ENCODE measurements at places on chromosomes 13 and 19.

- no peak for DNase-seq
Measured at GRCh38 chr13:87671753-87672605, 808 bp downstream of the SLITRK5 start.

GRCh38 chr13:26971990-26972887, 199.4 kb downstream of the USP12 start:
- DNase-seq, result peak; percentile 53

GRCh38 chr13:98487522-98487921, 89.4 kb downstream of the STK24 start:
- DNase-seq, result no peak

DNA sequence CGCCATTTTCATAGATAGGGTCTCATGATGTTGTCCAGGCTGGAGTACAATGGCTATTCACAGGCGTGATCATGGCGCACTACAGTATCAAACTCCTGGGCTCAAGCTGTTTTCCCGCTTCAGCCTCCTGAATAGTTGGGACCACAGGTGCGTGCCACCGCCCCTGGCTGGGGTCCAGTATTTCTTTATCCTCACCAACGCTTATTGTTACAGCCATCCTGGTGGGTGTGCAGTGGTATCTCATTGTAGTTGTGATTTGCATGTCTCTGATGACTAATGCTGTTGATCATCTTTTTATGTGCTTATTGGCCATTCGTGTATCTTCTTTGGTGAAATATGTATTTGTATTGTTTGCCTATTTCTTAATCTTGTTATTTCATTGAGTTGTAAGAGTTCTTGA, 49.0 kb downstream of the SIPA1L3 start:
- no peak for DNase-seq

DNA sequence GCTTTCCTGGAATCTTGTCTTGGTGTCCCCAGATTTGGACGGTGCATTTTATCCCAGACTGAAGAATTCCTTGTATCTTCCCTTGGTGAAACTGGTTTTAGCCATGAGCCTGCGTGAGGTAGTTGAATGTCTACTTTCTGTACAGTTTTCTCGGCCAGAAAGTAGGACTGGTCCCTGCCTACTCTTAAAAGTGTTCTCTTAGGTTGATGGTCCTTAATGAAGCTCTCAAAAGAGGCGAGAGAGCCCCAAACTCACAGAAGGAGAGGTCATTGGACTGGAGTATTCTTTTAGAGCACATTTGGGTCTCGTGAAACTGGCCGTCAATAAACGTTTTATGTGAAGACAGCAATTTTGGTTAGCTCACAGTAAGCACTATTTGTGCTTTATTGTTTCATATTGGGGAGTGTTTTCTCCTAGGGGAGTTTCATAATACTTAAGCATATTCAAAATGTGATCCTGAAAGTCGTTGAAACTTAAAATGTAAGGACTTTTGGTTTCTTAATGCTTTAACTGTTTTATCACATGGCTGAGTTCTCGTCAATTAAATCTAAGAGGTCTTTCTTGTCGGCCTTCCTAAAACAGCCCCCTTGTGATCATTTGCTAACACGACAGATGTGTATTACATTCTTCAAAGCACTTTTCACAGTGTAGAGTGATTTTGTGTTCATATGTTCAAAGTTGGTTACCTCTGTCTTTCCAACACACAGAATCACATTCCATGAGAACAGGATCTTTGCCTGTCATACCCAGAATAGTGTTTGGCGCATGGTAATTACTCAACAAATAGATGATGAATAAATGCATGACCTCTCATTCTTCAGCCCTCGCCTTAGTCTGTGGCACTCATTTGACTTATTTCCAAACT, 889 bp downstream of the GTF2F2 start:
- no peak for DNase-seq

DNA sequence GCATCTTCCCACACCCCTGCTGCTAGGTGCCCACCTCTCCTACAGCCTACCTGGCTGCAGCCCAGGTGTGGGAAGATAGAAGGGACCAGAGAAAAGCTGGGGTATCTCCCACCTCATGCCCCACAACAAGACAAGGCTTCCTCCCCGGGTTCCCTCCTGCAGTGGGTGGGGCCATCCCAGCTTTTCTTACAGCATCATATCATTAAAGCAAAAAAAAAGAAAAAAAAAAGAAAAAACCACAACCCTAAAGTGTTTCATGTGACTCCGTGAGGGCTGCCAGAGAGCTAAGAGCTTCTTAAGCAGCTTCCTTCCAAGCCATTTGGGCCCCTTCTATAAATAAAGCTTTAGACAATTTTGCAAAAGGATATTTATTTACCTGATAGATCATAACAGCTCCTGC, 455.4 kb upstream of the TSHZ3 start:
- DNase-seq, result no peak

DNA sequence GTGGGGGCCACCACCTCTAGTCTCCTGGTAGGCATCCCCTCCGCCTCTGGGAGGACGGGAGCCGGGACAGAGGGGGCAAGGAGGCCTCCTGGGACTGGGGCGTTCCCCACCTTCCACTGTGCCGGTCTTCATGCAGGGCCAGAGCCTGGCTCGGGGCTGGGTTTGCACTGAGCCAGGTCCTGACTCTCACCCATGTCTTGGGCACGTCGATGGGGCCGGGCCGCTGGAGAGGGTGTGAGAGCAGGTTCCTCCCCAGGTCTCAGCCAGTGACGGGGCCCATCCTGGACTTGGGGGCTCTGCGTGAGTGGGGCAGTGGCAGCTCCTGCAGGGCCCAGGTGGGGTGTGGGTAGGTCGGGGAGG, 26.6 kb downstream of the ATP11A start:
- no peak for DNase-seq

- DNase-seq, result no peak
Measured at GRCh38 chr19:42282819-42283187, 13.8 kb downstream of the CIC start.

DNA sequence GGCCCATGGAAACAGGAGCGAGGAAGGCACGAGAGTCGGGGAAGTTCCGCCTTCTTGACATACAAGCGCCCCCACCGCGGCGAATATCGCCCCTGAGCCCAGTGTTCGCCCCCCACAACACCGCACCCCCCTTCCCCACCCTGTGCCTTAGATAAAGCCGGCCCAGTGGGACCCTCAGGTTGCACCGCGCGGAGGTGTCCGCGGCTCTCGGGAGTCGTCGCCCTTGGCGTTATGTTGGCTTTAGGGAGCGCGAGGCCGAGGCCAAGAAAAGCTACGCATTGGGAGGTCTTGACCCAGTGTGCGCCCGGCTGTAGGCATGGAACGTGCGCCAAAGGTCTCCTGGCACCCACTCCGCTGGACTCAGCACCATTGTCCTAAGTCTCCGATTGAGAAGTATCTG, 603 bp upstream of the ZNF132 start:
- no peak for DNase-seq

DNA sequence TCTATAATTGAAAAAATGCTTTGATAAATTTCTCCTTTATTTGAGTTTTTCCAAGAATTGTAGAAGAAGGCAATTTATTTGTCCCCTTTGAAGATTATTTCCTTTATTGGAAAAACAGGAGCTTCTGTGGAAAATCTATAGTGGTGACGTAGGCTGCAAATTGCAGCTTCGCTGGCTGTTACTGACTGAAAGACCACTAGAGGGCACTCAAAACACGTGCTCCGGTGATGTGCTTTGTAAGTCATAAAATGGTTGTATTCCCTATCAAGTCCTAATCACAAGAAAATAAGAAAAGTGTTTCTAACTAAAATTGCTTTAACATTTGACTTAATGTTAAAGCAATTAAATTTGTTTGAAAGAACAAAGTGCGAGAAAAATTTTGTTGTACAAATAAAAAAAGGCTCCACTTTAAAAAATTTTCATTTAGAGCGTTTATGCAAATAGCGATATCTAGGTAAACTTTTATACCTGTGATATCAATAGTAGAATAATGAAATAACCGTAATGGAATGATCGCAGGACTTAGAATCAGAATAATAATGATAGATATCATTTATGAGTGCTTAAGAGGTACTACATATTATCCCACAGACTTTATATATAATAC, 638.2 kb upstream of the SPRY2 start:
- peak; percentile 43 for DNase-seq

GRCh38 chr13:113405481-113406300, 41.8 kb upstream of the GRTP1 start:
- peak; percentile 8 for DNase-seq
